Thyroid gland (tissue), 4 donors: ENCODE measurements at places on chromosomes 5 and 9. TPM values are rescaled to one million over a fixed set of nuclear protein-coding genes. Genes with fewer than 3 reads are reported as not detected.

- DNase-seq = no peak
Measured at GRCh38 chr9:116750510-116750909, 63.4 kb downstream of the TRIM32 start.

DNA sequence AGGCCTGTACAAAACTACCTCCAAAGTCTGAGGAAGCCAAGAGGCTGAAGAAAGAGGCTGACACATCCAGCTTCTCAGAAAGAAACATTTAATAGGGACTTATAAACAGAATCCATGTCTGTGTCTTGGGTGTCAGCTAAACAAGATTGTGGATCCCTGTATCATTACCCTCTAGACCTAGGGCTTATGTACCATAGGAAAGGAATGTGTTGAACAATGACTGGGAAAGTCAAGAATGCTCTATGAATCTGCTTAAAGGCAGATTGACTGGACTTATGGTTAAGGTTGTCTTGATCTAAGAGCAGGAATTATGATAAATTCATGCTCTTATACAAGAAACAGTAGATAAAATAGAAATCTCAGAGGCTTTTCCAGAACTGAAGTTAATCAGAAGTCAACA, 335.7 kb upstream of the RPS23 start:
- no peak for DNase-seq

- DNase-seq = peak; percentile 91
Measured at GRCh38 chr9:133117271-133118178, 3.5 kb downstream of the RALGDS start.

DNA sequence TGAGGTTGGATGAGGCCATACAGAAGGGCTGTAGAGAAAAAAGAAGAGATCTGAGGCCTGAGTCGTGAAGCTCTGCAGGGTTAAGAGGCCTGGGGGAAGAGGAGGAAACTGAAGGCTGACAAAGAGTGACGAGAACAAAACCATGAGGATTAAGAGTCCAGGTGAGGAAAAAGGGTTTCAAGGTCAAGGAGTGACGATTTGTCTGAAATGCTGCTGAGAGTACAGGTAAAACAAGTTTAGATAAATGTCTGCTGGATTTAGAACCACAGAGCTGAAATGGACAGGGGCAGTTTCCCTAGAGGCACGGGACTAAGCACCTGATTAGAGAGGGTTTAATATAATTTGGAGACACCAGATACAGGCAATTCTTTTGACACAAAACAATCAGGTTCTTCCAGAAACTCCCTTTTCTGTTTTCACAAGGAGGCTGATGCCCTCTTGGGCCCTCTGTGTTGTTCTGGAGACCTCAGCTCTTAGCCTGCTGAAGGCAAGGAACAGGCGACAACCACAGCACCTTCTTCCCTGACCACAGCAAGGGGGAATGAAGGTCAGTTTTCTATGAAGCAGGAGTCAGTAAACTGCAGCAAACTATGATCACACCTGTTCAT, 14.6 kb upstream of the GCNT1 start:
- no peak for DNase-seq

GRCh38 chr5:28234356-28234968, 1196.1 kb upstream of the CDH9 start:
- DNase-seq = no peak

DNA sequence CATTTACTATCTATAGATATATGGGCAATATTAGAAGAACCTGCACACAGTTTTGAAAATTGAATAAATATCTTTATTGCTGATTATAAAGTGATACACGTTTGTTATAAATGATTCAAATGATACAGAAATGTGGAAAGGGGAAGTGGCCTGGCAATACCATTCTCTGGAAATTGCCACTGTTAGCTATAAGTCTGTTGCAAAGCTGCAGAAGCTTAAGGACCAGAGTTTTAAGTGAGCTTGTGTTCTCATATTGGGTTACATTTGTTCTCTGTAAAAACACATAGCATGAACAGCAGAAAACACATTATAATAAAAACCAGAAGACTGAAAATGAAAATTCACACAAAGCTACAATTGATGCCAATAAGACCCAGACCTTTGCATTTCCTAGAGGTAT, 59.6 kb downstream of the RASGRF2 start:
- DNase-seq = no peak

GRCh38 chr5:117463881-117464570, 889.4 kb upstream of the SEMA6A start:
- DNase-seq = no peak

- peak; percentile 37 for DNase-seq
Measured at GRCh38 chr9:38362852-38363588, 29.5 kb upstream of the ALDH1B1 start.

GRCh38 chr5:9437741-9438240, 108.1 kb downstream of the SEMA5A start:
- DNase-seq = no peak

- no peak for DNase-seq
Measured at GRCh38 chr5:42718591-42718990, 38.0 kb upstream of the CCDC152 start.

- DNase-seq = no peak
Measured at GRCh38 chr9:3758816-3759576, 233.2 kb upstream of the RFX3 start.

DNA sequence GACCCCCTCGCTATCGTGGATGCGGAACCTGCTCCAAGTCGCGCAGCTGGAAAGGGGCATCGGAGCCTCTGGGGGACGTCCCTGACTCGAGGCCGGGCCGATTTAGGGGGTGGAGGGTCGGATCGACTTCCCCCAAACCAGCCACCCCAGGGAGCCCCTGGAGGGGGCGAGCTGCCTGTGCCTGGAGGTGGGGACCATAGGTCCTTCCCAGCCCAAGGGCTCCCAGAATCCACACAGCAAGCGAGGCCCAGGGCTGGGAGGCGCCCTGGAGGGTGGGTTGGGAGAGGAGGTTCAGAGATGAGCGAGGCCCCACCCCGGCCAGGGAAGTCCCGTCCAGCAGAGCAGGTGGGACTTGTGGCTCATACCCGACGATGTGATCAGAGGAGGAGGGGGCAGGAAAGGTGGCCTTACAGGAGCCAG, 147.6 kb downstream of the GAPVD1 start:
- DNase-seq = no peak

DNA sequence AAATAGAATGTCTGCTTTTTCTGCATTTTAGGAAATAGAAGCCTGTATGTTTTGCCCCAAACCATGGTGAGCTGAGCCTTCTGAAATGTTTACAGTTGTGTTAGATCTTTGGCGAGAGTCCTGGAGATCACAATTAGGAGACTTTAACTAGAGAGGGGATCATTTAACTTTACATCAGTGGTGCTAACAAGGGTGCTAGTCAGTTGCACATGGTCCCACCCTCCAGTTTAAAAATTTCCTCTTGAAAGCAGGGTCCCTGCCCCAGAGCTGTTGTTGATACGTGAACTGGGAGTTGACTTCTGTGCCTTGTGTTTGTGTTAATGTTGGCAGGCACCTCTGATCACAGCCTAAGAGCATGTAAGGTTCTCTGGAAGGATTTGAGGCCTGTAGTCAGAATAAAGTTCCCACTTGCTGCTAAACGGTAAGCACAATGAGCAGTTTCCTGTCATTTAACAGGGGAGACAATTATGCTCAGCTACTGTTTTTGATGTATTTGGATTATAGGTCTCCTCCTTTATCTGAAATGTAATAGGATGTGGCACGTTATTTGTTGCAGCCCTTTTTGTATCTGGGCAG, 43.7 kb downstream of the RASGRF2 start:
- no peak for DNase-seq

Gene FCHO2
- 42.0 TPM for total RNA-seq

Gene TXNDC8
- total RNA-seq = not detected

Gene IFNA13
- not detected for total RNA-seq

Gene TTC23L
- total RNA-seq = 7.1 TPM

Gene WWC1
- total RNA-seq = 46.1 TPM

Gene DNAJC18
- 12.3 TPM for total RNA-seq

Gene FAM221B
- not detected for total RNA-seq
